ENCODE measurements at places on chromosomes 11 and 22.

DNA sequence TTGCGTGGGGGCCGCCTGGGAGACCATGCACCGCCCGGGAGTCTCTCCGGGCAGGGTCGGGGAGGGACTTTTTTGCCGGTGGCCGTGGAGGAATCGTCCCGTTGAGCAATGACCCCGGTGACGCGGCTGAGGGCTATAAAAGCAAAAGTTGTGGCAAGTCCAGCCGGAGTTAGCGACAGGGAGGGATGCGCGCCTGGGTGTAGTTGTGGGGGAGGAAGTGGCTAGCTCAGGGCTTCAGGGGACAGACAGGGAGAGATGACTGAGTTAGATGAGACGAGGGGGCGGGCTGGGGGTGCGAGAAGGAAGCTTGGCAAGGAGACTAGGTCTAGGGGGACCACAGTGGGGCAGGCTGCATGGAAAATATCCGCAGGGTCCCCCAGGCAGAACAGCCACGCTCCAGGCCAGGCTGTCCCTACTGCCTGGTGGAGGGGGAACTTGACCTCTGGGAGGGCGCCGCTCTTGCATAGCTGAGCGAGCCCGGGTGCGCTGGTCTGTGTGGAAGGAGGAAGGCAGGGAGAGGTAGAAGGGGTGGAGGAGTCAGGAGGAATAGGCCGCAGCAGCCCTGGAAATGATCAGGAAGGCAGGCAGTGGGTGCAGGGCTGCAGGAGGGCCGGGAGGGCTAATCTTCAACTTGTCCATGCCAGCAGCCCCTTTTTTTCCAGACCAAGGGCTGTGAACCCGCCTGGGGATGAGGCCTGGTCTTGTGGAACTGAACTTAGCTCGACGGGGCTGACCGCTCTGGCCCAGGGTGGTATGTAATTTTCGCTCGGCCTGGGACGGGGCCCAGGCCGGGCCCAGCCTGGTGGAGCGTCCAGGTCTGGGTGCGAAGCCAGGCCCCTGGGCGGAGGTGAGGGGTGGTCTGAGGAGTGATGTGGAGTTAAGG lies at the start of gene NEAT1:
TSS of gene NEAT1 (plus strand) at position 166 of the 883 bp plus-strand sequence.
- DNase-seq = no peak

DNA sequence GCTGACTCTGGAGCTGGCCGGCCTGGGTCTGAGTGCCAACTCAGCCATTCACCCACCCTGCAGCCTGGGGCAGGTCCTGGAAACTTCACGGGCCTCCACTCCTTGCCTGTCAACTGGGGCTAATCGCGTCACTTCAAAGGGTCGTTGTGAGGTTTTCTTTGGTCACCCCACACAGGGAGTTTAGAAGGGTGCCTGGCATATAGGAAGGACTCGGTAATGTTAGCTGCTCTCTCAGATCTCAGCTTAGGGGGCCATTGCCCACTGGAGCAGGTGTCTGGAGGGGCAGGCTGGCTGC lies 7.3 kb downstream of the INCENP start:
- no peak for DNase-seq

GRCh38 chr22:30870451-30871345 lies 97.9 kb downstream of the MORC2 start:
- DNase-seq = no peak

- DNase-seq = no peak
These were observed 6.2 kb downstream of the LRRC74B start for GRCh38 chr22:21051831-21052400.

- no peak for DNase-seq
These were observed 19.8 kb downstream of the GALNT18 start for GRCh38 chr11:11602011-11602410.

- DNase-seq = no peak
These were observed 38.1 kb downstream of the COA4 start for GRCh38 chr11:73838443-73839122.

DNA sequence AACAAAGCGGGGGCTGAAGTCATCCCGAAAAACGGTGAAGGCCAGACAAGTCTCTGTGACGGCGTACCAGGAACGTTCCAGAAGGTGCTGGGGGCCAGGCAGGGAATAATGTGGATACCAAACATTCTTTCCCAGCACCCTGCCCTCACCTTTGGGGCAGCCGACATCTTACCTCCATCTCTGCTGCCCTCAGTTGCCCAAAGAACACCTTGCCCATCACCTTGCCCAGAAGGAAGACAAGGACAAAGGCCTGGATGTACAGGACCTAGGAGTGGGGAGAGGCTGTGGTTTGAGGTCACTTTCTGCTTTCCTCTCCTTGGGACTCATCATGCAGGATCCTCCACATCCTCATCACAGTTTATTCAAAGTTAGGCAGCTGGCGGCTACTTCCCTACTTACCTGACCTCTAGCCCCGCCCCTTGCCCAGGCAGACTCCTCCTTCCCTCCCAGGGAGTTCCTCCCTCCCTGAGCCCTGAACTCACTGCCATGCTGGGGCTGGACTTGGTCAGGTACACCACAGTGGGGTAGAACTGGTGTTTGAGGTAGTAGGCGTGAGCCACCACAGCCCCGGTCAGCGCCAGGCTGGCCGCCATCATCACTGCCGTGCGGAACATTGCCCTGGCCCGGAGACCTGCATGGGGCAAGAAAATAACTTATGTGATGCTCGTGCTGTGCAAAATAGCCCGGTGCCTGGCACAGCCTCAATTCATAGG lies 1.2 kb downstream of the SYVN1 start:
- no peak for DNase-seq

DNA sequence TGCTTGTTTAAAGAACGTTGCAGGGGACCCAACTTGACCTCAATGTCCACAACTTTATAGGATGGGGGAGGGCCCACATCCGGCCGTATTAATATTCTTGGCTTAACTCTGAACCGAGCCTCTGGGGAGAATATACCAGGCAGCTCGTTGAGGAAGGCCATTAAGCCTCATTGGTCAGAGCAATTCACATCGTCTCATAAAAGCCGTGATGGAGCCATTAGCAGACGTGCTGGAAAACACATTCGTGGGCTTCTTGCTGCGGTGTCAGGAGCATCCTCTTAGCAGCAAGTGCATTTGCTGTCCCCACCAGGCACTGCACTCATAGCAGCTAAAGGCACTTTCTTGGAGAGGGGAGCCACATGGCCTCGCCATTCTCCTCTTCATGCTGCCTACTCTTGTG lies 14.9 kb downstream of the DSCAML1 start:
- no peak for DNase-seq

GRCh38 chr22:33706100-33706499 lies 214.2 kb downstream of the LARGE1 start:
- no peak for DNase-seq

DNA sequence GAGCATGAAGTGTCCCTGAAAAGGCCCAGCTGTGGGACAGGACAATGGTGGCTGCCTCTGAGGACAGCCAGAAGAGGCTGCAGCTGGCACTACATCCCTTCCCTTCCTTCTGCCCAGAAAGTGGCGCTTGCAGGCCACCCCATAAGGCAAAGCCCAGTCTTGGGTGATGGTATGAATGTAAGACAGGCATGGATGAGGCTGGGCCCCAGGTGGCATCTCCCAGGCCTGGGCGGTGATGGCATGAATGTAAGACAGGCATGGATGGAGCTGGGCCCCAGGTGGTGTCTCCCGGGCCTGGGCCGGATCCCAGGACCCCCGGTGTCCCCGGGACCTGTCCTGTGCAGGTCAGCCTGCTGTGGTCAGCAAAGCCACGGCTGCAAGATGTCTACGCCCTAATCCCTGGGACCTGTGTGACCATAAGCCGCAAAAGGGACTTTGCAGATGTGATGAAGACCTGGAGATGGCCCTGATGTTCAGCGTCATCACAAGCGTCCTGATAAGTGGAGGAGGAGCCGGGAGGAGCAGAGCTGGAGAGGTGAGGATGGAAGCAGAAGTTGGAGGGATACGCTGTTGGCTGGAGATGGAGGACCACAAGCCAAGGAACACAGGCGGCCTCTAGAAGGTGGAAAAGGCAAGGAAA lies 181.1 kb downstream of the CTTN start:
- no peak for DNase-seq

DNA sequence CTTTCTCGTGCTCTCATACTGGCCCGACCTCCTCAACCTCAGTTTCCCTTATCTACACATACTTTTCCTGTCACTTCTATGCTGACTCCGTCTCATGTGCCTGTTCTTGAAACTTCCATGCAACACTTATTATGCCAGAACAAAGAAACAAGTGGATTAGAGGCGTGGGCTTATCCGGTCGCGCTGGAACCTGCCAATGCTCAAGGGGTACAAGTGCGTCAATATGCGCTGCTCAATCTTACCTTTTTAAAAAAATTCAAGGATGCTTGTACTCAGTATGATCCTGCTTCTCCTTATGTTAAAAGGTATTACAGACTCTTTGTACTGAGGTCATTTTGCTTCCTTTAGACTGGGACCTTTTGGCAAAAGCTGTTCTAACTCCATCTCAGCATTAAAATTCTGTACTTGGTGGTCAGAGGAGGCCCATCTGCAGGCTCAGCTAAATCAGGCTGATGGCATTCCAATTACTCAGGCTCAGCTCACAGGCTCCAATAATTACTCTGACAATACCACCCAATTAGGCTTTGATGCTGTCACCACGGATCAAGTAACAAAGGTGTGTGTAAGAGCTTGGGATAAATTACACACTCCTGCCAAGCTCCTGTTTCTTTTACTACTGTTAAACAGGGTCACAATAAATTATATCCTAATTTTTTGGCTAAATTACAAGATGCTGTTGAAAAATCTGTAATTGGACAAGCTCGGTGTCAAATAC lies 26.3 kb upstream of the ALDH3B2 start:
- no peak for DNase-seq

DNA sequence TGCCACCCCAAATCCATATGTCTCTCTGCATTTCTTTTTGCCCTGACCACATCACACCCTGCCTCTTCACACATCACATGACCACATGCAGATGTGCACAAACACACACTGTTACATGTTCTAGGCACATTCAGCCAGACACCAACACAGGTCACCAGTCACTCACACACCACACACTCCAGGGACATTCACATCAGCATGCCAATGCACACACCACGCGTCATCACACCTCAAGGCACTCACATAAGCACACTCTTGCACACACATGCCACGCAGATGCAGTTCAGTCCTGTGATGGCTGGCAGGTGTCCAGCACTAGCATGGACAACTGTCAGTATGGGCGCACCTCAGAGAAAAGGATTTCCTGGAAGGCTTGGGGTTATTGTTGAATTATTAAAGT lies 77.0 kb upstream of the MYOD1 start:
- no peak for DNase-seq

GRCh38 chr22:38843201-38843656 lies 599 bp downstream of the NPTXR start:
- no peak for DNase-seq

GRCh38 chr11:91624021-91624420 lies 600.6 kb upstream of the FAT3 start:
- no peak for DNase-seq

GRCh38 chr11:6390718-6391469 lies 620 bp downstream of the SMPD1 start:
- no peak for DNase-seq

- DNase-seq = no peak
These were observed 104.5 kb downstream of the CTTN start for GRCh38 chr11:70502677-70503467.

DNA sequence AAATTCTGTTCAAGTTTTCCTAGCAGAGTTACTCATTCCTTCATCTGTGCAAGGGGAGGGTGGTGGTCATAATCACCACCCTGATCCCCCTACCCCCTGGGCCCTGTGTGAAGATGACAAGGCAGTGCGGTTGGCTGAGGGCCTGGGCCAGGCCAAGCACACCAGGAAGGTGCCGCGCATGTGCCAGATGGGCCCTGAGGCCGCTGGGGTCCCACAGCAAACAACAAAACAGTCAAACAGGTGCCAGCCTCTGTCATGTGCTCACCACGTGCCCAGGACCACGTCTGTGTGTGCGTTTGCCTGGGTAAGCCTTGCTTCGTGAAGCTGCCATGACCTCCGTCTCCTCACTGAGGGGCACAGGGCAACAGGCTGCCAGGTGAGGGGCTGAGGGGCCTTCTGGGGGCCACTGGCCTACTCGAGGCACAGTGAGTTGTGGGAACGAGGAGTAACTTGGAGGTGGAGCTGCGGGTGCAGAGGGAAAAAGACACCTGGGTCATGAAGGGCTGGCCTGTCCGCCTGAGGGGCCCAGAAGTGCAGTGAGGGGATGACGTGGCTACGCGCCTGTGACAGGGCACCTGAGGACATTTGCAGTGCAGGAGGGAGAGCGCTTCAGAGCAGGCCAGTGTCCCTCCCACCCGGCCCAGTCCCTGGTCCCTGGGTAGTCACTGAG lies 25.8 kb downstream of the RSPH14 start:
- no peak for DNase-seq

DNA sequence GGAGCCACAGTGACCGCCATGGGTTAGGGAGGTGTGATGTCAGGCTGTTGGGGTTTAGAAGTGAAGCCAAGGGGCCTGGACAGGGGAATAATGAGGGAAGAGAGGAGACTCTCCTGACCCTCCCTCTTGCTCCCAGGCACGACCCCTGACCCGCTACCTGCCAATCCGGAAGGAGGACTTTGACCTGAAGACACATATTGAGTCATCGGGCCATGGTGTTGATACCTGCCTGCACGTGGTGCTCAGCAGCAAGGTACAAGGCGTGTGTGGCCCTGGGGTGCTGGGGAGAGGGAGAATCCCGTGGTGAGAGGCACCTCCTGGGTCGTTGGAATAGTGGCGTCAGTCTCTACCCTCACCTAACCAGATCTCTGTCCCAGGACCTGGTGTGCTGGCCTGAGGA lies 29.5 kb downstream of the TREH start:
- no peak for DNase-seq

DNA sequence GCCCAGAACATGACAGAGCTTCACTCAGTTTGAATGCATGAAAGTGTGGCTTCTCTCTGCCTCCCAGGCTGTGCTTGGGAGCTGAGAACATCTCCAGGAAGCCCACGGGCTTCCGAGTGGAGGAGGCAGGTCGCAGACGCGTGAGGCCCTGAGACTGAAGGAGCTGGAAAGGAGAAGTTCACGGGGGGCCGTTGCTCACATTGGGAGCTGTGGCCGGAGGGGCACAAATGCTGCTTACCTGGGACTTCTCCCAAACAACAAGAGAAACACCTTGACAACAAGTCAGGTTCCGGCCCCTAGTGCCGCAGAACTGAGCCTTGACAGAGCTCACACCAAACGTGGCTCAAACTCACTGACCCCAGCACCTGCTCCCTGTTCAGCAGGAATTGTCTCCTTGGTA lies 207.0 kb downstream of the BRD1 start:
- no peak for DNase-seq

DNA sequence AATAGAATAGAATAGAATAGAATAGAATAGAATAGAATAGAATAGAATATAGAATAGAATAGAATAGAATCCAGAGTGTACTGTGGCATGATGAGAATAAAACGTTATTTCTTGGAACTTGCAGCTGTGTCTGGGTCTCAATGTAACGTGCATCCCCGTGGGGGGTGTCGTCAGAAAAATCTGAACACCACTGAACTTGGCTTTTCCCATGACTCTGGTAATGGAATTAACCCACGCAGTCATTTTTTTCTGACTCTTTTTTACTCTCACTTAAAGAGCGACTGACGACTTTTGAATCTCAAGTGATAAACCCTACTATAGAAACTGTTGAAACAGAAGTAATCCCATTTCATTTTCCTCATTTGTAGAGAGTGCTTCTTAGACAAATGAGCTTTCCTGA lies 92.4 kb upstream of the BID start:
- DNase-seq = no peak

Data from NCI-H1048 (cell line).